ENCODE measurements at places on chromosomes 7 and 10.

GRCh38 chr7:101575168-101575567 is 53.9 kb downstream of the MYL10 start:
- peaks cover 4% of the 10 kb centered on the region for H3K36me3 ChIP-seq
- H3K4me3 ChIP-seq = no peak overlapping the region
- H3K27me3 ChIP-seq = peaks cover 13% of the 10 kb centered on the region
- H3K27ac ChIP-seq = no peak overlapping the region
- DNase-seq = no peak

- H3K27ac ChIP-seq = no peak overlapping the region
- no peaks in the 10 kb centered on the region for H3K27me3 ChIP-seq
- H3K4me1 ChIP-seq = peaks cover 35% of the 10 kb centered on the region
- no peak overlapping the region for H3K4me3 ChIP-seq
These were observed 9.6 kb upstream of the ZMIZ1 start for GRCh38 chr10:79058899-79059841.

- DNase-seq = no peak
- no peaks in the 10 kb centered on the region for H3K27me3 ChIP-seq
- no peak overlapping the region for H3K27ac ChIP-seq
- peaks cover 30% of the 10 kb centered on the region for H3K36me3 ChIP-seq
- no peak overlapping the region for H3K4me3 ChIP-seq
These were observed 53.0 kb downstream of the CROT start for GRCh38 chr7:87398446-87398845.

DNA sequence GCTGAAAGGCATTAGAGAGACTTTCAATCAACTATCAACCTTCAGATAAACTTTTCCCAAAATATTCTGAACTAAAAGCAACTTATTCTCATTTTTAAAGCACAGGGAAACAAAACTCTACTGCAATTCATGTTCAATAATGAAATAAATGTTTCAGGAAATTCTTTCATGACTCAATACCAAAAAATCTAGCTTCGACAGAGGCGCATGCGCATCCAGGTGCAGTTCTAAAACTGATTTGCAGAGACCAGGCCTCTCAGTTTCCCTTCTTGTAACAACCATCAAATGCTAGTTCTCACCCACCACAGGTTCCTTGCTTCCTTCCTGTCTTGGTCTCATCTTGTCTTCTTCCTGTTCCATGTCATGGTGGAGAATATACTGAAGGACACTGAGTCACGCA is 55.3 kb upstream of the NRBF2 start:
- no peak overlapping the region for H3K4me3 ChIP-seq
- no peak overlapping the region for H3K27ac ChIP-seq
- H3K27me3 ChIP-seq = no peaks in the 10 kb centered on the region
- peaks cover 37% of the 10 kb centered on the region for H3K4me1 ChIP-seq
- no peak for DNase-seq

- H3K27ac ChIP-seq = no peak overlapping the region
- peaks cover 41% of the 10 kb centered on the region for H3K4me1 ChIP-seq
- no peaks in the 10 kb centered on the region for H3K27me3 ChIP-seq
- peaks cover 5% of the 10 kb centered on the region for H3K36me3 ChIP-seq
- DNase-seq = no peak
These were observed 164.8 kb downstream of the C7orf25 start for GRCh38 chr7:42747044-42747443.

GRCh38 chr10:88131511-88132139 is 268.2 kb downstream of the PTEN start:
- no peaks in the 10 kb centered on the region for H3K27me3 ChIP-seq
- no peak overlapping the region for H3K4me3 ChIP-seq
- DNase-seq = no peak
- no peak overlapping the region for H3K27ac ChIP-seq

DNA sequence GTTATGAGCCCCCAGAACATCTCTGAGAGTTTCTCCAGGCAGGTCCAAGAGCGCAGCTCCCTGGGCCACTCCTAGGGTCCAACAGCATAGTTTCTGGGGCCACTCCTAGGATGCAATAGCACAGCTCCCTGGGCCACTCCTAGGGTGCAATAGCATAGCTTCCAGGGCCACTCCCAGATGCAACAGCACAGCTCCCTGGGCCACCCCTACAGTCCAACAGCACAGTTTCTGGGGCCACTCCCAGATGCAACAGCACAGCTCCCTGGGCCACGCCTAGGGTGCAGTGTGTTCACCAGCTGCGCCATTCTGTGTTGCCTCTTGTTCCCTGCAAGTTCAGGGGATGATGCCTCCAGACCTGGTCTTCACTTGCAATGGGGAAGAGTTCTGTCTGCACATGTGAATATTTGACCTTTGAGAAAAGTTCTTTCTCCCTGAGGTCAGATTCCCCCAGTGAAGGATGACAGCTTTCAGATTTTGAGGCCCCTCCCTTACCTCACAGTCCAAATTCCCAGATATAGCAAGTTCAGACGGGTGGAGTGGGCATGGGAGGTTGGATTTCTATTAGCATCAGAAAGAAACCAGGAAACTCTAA is 43.0 kb upstream of the LEP start:
- no peak overlapping the region for H3K27ac ChIP-seq
- DNase-seq = no peak
- peaks cover 42% of the 10 kb centered on the region for H3K27me3 ChIP-seq
- no peak overlapping the region for H3K4me3 ChIP-seq
- peaks cover 6% of the 10 kb centered on the region for H3K36me3 ChIP-seq

DNA sequence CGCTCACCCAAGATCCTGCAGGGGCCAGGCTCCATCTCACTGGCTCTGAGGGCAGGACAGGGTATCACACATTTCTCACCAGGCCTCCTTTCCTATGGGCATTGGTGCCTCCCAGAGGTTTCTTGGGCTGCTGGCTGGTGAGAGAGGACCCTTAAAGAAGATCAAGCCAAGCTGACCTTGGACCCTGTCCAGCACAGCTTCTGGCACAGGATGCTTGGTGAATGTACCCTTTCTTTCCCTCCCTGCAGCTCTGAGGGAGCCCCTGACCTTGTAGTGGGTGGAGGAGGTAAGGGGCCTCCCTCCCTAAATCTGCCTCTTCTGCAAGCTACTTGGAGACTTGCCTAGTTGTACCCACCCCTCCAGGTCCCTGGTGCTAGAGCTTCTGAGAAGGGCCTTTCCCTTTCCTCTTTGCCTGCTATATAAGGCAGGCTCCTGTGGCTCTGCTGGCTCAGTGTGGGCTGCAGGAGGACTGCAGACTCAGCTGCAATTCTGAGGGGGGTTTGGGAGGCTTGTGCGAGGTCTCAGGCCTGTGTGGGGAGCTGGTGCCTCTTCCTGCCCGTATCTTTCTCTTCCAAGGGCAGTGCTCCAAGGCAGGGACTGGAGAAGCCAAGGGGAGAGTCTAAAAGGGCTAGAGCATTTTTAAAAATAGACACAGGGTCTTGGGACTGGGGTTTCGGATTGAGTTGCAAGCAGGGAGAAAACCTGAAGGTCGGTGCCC is 11.7 kb upstream of the TRIM8 start:
- peak overlapping the region; percentile 84 for H3K27ac ChIP-seq
- H3K27me3 ChIP-seq = no peaks in the 10 kb centered on the region
- peaks cover 56% of the 10 kb centered on the region for H3K4me1 ChIP-seq
- DNase-seq = no peak

- H3K27ac ChIP-seq = no peak overlapping the region
- no peaks in the 10 kb centered on the region for H3K4me1 ChIP-seq
- no peak for DNase-seq
- H3K36me3 ChIP-seq = peaks cover 16% of the 10 kb centered on the region
- H3K27me3 ChIP-seq = peaks cover 74% of the 10 kb centered on the region
These were observed 18.9 kb downstream of the IFT22 start for GRCh38 chr7:101302641-101303101.

- H3K4me3 ChIP-seq = peak overlapping the region; percentile 65
- H3K27ac ChIP-seq = peak overlapping the region; percentile 92
These were observed 167.4 kb upstream of the SH2B2 start for GRCh38 chr7:102119213-102119651.

DNA sequence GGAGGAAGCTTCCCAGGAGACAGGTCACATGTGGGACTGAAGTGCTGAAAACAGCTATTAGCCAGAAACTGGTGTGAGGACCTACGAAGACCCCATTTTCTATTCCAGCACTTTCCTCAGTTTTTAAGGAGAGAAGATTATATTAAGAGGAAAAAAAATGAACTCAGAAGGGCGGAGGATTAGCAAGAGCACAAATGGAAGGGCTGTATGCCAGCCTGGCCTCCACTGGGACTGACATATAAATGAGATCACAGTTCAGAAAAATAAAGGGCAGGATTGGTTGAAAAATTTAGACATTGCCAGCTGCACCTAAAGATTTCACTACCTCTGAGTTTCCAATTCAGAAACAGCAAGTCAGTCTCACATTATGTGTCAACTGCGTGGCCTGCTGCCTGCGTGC is 53.0 kb downstream of the GSDME start:
- DNase-seq = no peak
- H3K36me3 ChIP-seq = peaks cover 15% of the 10 kb centered on the region
- peaks cover 37% of the 10 kb centered on the region for H3K4me1 ChIP-seq
- no peak overlapping the region for H3K4me3 ChIP-seq

DNA sequence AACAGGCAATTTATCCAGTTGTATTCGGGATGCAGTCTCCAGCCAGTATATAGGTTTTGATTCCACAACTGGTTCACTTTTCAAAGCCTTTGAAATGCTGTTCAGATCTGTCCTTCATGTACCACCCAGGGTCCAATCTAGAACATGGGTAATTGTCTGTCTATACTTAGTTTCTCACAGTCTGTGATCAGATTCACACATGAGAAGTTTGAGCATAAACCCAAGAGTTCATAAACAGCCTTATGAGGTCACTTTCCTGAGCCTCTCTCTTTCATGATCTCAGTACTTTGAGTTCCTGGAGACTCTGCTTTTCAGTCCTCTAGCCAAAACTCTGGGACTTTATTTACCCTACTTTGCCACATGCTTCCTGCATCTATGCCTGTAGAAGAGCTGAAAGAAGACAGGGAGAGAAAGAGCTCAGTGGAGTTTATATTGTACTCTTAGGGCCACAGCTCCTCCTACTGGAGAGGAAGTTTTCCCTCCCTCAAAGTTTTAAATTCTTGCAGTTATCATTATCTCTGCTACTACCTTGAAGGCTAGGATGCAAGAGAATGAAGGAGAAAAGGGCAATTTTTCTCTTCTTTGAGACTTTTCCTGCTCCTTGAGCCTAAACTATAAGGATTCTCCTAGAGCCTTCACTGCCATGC is 172.0 kb downstream of the ZEB1 start:
- no peak for DNase-seq
- H3K4me1 ChIP-seq = peaks cover 8% of the 10 kb centered on the region
- peaks cover 12% of the 10 kb centered on the region for H3K36me3 ChIP-seq

GRCh38 chr7:22386206-22386858 is 29.4 kb upstream of the RAPGEF5 start:
- no peaks in the 10 kb centered on the region for H3K27me3 ChIP-seq
- no peak overlapping the region for H3K4me3 ChIP-seq
- no peak for DNase-seq
- no peaks in the 10 kb centered on the region for H3K36me3 ChIP-seq

- H3K36me3 ChIP-seq = peaks cover 2% of the 10 kb centered on the region
- H3K27ac ChIP-seq = no peak overlapping the region
- no peaks in the 10 kb centered on the region for H3K27me3 ChIP-seq
- no peak overlapping the region for H3K4me3 ChIP-seq
These were observed 217.7 kb downstream of the PRKG1 start for GRCh38 chr10:51291961-51292360.

DNA sequence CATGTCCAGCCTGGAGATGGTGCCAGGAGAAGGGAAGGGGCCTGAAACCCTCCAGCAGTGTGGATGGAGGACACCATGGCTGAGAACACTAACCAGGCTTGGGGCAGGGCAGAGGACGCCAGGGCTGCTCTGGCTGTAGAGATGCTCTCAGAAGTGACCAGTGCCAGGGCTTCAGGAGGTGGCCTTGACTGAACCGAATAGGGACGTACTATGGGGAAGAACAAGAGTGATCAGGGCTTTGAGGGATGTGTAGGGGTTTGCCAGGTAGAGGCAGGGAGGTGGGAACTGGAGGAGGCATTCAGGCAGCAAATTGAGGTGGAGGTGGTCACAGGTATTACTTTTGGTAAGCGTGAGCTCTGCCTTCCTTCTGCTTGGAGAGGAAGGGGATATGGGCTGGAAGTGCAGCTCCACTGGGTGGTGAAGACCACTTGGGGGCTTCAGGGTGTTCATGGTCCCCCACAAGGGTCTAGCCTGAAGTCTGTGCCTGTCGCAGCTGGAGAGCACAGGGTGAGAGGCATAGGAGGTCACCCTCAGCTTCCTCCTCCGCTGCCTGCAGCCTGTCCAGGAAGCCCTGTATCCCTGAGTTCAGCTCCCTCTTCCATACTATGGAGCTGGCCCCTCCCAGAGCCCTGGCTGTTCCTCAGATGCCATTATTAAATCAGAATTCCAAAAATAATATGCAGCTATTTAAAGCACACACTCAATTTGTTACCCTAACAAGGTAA is 27.8 kb downstream of the ADCY1 start:
- H3K27me3 ChIP-seq = no peaks in the 10 kb centered on the region
- H3K36me3 ChIP-seq = peaks cover 15% of the 10 kb centered on the region
- H3K4me3 ChIP-seq = no peak overlapping the region
- H3K4me1 ChIP-seq = peaks cover 12% of the 10 kb centered on the region

GRCh38 chr7:33831389-33832141 is 73.8 kb upstream of the BMPER start:
- no peaks in the 10 kb centered on the region for H3K36me3 ChIP-seq
- no peak overlapping the region for H3K4me3 ChIP-seq
- no peak for DNase-seq

DNA sequence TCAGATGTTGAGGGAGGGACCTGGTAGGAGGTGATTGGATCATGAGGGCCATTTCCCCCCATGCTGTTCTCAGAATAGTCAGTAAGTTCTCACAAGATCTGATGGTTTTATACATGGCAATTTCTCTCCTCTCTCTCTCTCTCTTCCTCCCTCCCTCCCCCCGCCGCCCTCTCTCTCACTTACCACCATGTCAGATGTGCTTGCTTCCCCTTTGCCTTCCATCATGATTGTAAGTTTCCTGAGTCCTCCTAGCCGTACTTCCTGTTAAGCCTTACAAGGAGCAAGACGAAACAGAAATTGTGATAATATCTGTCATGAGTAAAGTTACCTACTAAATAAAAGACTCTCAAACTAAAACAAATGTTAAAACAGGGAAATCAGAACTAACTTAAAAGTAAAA is 19.9 kb upstream of the GPR141 start:
- no peak for DNase-seq
- no peaks in the 10 kb centered on the region for H3K4me1 ChIP-seq
- H3K27ac ChIP-seq = no peak overlapping the region
- peaks cover 2% of the 10 kb centered on the region for H3K27me3 ChIP-seq
- no peak overlapping the region for H3K4me3 ChIP-seq

- no peak overlapping the region for H3K27ac ChIP-seq
- no peak overlapping the region for H3K4me3 ChIP-seq
- no peak for DNase-seq
- no peaks in the 10 kb centered on the region for H3K27me3 ChIP-seq
These were observed 43.9 kb upstream of the PDCD4 start for GRCh38 chr10:110827875-110828274.

GRCh38 chr10:79127151-79127961 is 58.6 kb downstream of the ZMIZ1 start:
- H3K4me1 ChIP-seq = peaks cover 58% of the 10 kb centered on the region
- no peaks in the 10 kb centered on the region for H3K36me3 ChIP-seq
- H3K27ac ChIP-seq = peak overlapping the region; percentile 43
- no peaks in the 10 kb centered on the region for H3K27me3 ChIP-seq
- H3K4me3 ChIP-seq = no peak overlapping the region

All from neural crest cell (in vitro differentiated cells).